ENCODE measurements at places on chromosomes 16 and 17.

DNA sequence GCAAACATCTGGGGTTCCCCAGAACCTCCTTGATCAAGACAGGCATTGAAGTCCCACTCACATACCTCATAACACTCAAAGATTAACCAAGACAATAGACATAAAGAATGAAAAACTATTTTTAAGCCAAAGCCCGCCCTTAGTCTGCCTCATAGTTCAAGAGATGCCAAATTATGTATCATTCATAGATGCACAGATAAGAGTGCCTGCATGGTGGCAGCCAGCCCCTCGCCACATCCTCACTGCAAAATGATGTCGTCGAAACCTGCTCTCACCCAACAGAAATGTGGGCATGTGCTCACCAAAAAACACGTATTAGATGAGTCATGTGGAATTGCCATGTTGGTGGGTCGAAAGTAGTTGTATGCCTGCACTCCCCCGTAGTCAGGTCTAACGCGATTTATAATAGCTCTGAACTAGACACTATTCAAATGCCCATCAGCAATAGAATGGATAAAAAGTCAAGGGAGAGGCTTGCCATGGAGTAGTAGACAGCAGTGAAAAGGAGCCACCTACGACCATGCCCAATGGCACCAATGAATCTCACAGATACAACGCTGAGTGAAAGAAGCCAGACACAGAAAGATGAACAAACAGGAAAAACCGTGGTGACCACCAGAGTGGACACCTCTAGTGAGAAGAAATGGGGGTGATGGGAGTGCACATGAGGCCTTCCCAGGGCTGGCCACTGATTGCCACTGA lies 64.8 kb downstream of the C16orf95 start:
- DNase-seq = no peak

DNA sequence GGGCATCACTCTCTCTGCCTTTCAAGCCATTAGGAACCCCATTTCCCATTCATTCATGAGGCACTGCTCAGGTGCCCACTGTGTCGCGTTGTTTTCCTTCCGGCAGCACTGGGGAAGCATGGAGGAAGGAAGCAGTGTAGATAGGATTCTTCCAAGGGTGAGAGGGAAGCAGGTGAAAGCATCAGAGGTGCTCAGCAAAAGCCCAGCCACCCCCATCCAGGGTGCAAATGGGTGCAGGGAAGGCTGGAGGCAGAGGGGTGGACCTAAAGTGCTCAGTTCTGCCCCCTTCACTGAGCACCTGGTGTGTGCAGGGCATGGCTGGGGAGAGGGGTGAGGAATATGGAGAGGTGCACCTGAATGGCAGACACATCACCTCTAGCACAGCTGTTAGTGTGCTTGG lies 3.4 kb upstream of the NXPH3 start:
- no peak for DNase-seq

DNA sequence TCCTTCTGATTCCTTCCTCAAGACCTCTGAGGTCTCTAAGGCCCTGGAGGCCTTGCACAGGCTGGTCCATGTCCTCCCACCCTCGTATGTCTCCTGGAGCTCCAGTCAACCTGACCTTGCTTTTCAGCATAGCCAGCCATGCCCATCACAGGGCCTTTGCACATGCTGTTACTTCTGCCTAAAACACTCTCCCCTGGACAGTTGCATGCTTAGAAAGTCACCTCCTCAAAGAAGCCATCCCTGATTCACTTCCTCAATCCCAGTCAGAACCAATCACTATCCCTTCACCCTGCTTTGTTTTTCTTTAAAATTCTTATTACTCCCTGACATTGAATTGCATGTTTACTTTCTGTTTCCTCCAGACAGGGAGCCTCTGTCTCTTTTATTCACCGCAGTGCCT lies 322.1 kb upstream of the CCL2 start:
- no peak for DNase-seq

GRCh38 chr17:29138184-29138955 lies 41.8 kb downstream of the MYO18A start:
- no peak for DNase-seq

- no peak for DNase-seq
Observed at GRCh38 chr17:14505606-14506005, 204.7 kb downstream of the HS3ST3B1 start.

DNA sequence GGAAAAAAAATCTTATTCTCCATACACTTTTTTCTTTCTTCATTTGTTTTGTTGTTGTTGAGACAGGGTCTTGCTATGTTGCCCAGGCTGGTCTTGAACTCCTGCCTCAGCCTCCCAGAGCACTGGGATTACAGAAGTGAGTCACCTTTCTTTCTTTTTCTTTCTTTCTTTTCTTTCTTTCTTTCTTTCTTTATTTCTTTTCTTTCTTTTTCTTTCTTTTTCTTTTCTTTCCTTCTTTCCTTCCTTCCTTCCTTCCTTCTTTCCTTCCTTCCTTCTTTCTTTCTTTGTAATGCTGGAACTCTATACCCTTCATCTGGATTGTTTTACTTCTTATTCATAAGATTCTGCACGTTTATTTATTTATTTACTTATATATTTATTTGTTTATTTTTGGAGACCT lies 94.5 kb upstream of the TNRC6A start:
- no peak for DNase-seq
